ENCODE measurements at places on chromosomes 12 and 14.

- no peak for DNase-seq
These were observed 5.9 kb downstream of the ARL6IP4 start for GRCh38 chr12:122986258-122986871.

GRCh38 chr14:71709987-71710386 is 222.2 kb upstream of the RGS6 start:
- no peak for DNase-seq

DNA sequence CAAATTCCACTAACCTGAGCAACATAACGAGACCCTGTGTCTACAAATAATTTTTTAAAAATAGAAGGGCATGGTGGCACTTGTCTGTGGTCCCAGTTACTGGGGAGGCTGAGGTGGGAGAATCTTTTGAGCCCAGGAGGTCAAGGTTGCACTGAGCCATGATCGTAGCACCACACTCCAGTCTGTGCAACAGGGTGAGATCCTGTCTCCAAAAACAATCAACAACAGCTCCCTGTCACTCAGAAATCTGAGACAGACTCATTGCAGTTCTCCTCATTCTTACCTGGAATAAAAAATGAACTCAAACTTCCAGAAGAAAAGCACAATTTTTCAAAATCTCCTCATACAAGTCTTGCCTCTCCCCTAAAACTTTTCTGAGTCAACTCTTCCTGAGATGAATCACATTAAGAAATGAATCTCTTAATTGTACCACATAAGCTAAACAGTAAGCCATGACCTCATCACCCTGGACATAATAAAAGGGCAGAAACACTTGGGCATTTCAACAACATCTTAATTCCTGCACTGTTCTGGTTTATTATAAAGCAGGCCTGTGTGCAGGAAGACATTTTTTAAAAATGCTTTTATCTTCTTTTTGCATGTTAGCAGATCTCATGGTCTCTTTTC is 214.3 kb upstream of the CDKN3 start:
- no peak for DNase-seq

- no peak for DNase-seq
These were observed 20.1 kb upstream of the OR6J1 start for GRCh38 chr14:22664261-22664660.

DNA sequence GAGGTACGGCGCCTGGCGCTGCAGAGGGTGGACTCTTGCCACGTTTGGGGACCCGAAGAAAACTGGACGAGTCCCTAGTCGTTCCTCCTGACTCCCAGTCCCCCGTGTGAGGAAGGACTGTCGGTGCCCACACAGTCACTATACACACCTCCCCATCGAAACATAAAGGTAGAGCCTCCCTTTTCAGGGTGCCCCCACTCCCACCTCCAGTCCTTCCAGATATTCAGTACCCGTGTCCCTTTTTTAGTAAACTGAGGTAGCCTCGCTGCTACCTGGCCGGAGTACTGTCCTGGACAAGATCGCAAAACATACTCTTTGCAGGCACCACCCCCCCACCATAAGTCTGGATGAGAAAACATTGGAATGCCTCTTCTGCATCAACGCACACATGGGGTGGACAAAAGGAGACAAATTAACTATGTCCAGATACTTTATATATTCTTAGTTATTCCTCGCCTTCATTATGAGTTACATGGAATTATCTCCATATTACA is 610 bp upstream of the KMT2D start:
- DNase-seq, result no peak

- DNase-seq, result no peak
These were observed 17.6 kb upstream of the EID3 start for GRCh38 chr12:104285740-104286515.

DNA sequence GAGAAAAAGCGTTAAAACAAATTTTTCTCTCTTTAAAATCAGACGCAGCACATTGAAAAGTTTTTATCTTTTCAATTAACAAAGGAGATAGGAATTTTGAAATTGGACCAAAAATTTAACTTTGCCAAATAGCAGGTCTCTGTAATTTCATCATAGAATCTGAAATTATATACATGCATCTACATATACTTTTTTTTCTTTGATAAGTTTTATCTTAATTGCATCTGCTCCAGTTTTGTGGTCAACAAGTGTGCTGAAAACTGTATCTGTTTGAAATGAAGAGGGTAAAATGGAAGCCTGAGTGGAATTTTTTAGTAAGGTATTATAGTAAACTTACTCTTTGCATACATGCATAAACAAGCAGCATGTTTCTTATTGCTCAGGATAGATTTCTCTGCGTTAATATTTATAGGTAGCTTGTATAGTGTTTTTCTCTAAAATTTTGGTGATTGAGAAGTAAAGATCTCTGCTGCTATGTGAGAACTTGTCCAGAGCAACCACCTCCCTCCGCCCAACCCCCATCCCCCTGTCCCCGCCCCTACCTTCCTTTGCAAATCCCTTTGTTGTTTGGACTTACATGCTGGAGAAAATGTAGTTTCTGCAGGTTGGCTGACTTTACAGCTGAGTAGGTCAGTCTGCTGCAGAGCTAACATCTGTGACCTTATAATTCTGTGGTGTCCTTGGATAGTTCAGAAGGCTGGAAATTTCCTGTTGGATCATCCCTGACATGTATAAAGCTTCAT is 64.6 kb downstream of the VRK1 start:
- DNase-seq, result no peak

- DNase-seq, result no peak
These were observed 42.0 kb upstream of the KRR1 start for GRCh38 chr12:75553398-75553797.

GRCh38 chr12:72272091-72272661 is at the start of gene TRHDE:
TRHDE (plus strand) TSS chr12:72272370; CDS start chr12:72272644, 274 bp downstream.
- DNase-seq, result no peak

GRCh38 chr12:88132392-88132791 is 9.5 kb downstream of the CEP290 start:
- no peak for DNase-seq

DNA sequence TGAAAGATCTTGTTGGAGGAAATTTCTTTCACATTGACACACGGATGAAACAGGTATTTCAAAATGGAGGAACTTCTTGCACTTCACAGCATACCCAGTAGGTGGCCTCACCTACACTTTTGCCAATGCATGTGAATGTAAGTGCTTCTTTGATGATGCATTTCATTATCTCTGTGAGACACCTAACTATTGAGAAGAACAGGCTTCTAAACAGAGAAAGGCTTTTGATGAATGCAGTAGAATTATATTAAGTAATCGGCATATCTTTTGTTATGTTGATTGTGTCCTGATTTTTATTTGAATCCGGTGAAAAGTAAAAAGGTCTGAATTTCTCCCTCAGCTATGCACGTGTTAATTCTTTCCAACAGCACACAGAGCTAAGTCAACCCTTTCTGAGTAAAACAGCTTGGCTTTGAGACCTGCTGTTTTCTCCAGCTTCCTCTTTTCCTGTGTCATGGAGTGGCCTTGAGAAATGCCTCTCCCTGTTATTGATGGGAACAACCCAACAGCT is 399.0 kb downstream of the NAV3 start:
- peak; percentile 4 for DNase-seq

- DNase-seq, result no peak
These were observed 21.6 kb downstream of the MRPS35 start for GRCh38 chr12:27732281-27732680.

DNA sequence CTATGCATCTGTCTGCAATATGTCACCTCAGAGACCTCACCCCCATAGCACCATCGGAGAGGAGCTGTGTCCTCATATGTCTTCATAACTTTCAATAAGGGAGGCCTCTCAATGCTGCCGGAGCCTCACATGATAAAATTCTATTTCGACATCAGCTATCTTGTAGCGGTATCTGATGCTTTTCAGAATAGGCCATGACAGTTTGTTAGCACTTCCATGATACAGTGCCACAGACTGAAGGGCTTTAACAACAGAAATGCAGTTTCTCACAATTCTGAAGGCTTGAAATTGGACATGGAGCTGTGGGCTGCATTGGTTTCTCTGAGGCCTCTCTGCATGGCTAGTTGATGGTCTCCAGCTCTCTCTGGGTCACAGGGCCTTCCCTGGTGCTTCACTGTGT is 125.0 kb upstream of the PZP start:
- no peak for DNase-seq

- no peak for DNase-seq
These were observed 202.6 kb upstream of the ALG10B start for GRCh38 chr12:38113991-38114390.

DNA sequence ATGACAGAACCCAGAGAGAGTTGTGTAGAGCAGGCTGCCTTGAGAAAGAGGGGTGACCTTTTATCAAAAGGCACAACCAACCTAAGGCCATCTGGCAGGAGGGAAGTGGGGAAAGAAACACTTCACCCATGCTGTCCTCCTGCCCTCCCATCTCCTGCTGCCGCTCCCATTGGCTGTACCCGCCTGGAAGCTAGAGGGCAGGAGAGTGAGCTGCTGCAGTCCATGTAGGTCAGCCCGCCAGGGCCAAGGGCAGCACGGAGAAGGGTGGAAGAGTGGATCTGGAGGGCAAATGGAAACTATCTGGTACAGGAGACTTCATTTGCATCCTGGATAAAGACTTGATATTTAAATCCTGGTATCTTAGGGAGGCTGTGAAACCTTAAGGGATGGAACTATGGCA is 11.5 kb upstream of the CABP1 start:
- no peak for DNase-seq

GRCh38 chr14:60648249-60648933 is 886 bp downstream of the SIX1 start:
- DNase-seq, result no peak

DNA sequence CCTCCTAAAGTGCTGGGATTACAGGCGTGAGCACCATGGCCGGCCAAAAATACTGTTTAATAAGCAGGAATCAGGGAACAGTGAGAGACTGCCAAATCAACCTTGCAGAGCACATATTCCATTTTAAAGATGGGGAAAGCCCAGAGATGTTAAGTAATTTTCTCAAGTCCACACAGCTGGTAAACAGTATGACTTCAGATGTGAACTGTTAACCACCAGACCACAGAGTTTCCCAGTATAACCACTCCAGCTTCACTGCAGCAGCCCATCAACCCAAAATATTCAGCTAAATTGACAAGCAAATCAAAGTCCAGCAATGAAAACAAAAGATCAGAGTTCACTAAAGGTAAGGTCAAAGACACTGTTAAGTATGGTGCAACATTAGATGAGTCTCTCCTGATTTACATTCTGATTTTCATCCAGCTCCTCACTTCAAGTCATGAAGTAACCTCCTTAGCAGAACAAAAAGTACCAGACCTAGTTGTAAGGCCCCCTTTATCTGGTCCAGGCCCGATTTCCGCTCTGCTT is 82.1 kb downstream of the TRAFD1 start:
- DNase-seq, result no peak

GRCh38 chr14:85479771-85480170 is 50.2 kb upstream of the FLRT2 start:
- no peak for DNase-seq

- no peak for DNase-seq
These were observed 1373.7 kb downstream of the LRFN5 start for GRCh38 chr14:42980419-42980818.

DNA sequence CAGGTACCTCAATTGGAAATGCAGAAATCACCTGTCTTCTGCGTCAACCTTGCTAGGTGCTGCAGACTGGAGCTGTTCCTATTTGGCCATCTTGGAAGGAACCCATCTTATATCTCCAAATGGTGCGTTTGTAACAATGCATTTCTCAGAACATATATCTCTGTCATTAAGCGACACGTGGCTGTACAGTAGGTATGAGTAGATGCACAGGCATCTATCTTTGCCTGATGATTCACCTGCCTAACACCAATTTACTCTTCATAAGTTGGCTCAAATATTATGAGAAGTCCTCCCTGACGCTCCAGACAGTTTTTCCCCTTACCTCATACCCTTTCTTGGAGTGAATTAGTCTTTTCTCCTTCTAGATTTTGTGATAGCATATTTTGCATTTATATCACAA is 44.2 kb downstream of the GPR137C start:
- no peak for DNase-seq

DNA sequence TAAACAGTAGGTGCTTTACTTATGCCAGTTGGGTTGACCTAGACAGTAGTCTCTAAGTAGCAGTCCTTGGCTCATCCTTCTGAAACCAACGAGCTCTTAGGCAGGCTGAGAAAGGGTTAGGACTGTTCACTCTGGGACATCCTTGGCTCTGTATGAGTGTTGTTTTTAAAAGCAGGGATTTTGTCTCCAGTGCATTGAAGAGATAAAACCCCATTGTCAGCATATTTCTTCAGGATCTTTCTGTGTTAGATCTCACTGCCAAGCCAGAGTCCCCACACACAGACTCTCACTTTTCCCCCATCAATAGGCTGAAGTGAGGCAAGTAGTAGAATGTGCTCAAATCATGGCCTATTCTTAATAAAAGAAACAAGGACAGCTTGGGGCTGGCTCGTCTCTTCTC is 123.4 kb upstream of the HIF1A start:
- DNase-seq, result no peak

DNA sequence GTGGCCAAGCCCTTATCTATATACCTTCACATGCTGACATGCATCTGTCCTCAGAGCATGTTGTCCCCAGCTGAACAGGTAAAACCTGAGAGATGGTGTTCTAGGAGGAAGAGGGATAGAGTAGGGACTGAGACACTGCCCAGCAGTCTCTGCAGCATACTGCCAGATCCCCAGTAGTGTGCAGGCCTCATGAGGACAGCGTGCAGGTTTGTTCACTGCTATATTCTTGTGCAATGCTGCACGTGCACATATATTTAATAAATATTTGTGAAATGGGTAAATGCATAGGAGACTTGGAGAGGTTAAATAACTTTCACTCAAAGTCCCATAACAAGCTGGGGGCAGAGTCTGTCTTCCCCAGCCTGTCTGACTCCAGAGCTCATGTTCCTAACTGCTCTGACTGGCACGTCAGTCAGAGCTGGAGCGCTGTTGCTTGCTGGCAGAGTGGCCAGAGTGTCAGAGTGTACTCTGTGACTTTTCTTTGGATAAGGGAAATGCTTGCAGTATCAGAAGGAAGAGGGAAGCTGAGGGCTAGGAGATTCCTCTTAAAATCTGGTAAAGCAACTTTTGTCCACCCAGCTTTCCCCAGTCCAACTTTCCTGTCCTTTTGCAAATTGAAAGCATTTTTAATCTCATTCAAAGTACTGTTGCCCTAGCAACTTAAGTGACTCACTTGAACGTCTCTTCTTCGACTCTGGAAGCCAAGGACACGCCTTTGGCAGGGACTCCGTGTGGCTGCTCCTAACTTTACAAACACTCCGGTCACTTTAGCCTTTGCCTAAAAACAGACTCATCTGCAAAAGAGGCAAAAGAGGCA is 14.9 kb upstream of the POLR3B start:
- DNase-seq, result no peak

GRCh38 chr12:110619534-110619953 is 5.6 kb downstream of the TCTN1 start:
- peak; percentile 14 for DNase-seq

DNA sequence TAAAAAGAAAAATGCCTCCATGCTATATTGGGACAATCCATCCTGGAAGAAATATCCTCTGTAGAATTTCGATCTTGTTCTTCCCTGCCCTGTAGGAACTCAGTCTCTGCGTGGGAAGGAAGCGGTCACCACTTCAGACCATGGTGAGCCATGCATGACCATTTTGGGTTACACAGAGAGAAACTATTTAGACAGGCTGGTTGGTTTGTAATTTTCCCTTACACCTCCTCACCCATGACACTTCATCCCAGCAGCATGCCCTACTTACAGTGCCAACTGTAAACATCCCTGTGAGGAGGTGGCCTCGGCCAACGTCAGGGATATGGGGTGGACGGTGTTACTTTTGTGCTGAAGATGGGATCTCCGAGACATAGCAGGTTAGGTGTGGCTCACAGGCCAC is 121.4 kb downstream of the SMOC1 start:
- DNase-seq, result no peak
